ENCODE measurements at places on chromosomes 11 and 22. TPM values are rescaled to one million over a fixed set of nuclear protein-coding genes. Genes with fewer than 3 reads are reported as not detected.

OMP gene
- total RNA-seq: not detected

DNA sequence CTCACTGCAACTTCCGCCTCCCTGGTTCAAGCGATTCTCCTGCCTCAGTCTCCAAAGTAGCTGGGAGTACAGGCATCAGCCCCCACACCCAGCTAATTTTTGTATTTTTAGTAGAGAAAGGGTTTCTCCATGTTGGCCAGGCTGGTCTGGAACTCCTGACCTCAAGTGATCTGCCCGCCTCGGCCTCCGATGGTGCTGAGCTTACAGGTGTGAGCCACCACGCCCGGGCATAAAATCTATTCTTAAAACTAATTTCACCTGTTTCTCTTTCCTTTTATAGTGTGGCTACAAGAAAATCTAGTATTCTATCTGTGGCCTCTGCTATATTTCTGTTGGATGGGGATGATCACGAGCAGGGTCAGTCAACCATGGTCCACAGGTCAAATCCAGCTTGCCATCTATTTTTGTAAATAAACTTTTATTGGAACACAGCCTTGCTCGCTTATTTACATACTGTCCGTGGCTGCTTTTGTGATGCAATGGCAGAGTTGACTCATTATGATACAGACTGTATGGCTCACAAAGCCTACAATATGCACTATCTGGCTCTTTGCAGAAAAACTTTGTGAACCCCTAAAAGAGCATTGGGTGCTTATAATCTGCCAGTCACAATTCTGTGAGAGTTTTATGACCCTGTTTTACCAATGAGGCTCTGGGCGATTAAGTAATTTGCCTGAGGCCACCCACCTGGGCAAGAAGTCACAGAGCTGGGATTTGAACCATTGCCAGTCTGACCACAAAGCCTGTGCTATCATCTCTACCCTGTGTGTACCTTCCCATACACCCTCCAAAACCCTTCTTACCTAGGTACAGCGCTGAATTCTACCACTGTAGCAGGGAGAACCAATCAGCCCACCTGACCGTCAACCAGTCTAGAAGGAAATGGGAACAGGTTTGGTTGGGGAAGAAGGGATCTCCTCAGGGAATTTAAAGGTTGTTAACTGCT lies 28.3 kb downstream of the SLC1A2 start:
- no peak for DNase-seq

GRCh38 chr22:36145881-36146280 lies 14.7 kb downstream of the APOL3 start:
- no peak for DNase-seq

DNA sequence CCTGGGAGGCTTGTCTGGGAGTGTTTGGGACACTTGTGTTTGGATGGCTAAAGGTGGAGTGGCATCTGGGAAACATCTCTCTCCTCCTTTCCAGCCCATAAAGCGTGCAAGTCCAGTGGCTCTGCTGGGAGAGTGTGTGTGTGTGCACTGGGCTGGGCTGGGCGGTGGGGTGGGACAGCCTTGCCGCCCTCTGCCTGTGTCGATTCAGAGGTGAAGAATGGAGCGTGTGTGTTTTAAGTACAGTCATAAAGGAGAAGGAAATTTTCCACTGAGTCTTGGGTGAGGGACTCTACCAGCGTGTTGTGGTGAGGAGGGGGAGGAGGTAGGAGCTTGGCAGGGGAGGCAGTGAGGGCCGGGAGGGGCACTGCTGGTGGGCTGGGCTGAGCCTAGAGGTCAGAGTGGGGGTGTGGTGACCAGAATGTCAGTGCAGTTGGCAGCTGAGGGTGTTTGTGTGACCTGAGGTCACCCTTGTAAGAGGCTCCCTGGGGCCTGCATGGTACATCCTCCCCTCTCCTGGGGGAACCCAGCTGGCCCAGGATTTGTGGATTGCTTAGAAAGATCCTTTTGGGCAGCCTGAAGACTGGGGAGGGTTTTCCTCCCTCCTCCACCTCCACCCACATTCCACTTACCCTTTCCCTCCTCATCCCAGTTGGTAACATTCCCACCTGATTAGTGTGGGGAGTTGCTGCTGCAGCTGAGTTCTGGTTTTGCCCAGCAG lies 1.7 kb downstream of the TIMP3 start:
- DNase-seq: no peak

DNA sequence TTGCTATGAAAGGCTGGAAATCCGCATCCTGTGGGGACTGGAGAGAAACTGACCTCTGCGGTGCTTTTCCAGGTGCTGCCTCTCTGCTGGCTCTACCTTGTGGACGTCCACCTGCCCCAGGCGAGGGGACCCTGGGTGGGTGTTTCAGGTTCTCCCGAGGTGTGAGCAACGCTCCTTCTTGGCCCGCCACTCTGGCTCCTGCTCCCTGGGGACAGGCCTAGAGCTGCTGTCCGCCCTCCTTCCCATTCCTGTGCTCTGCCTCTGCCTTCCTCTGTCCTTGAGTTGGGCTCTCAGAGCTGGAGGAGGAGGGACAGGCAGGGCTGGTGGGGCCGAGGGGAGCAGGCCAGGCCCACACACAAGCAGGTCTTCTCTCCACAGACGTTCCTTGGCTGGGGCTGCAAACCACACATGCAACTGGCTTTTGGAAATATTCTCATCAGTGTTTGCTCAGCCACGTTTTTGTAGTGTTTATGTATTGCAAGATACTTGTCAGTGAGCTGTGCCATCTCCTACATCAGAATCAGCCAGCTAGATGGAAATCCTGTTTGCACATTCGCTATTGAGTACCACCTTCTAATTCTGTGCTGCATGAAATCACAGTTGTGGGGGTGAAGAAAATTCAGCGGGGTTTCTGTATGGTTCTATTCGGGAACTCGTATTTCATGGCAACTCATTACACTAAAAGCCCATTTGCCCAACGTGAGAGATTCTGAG lies 1115.0 kb downstream of the BRD1 start:
- DNase-seq: peak; percentile 49

ADM2 gene
- total RNA-seq: 0.13 TPM

- DNase-seq: no peak
Measured at GRCh38 chr11:115677190-115677589, 173.0 kb upstream of the CADM1 start.

DNA sequence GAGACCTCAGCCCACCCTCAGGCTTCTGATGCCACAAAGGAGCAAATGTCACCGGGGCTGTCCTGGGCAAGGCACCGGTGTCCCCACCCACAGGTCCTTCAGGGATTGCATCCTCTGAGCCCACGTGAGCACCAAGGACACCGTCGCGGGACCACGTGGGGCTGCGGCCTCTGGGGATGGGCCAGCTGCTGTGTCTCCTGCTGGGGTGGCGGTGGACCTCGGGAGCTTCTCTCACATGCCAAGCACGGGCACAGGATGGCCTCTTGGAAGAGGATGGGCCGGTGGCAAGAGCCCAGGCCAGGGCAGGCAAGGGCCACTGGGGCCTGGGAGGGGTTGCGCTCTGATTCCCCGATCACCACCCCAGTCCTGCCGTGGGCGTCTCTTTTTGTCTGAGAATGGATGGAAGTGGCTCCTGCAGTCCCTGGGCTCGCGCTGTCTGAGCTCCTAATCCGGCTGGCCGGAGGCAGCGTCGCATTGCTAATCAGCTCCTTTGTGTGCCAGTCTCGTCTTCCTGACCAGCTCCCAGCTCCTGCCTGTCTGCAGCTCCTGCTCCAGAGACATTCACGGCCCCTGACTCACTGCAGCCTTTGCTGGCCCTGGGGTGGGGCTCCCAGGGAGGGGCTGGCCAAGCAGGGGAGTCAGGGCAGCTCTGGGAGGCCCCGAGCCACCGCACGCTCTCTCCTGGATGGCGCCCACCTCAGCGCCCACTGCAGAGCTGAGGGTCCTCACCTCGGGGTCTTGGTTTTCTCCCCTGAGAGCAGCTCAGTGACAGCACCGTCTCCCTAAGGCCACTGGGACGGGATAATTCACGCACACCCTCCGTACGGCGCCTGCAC lies 146.7 kb downstream of the CTTN start:
- no peak for DNase-seq

SNAP29 gene
- total RNA-seq: 23.6 TPM

- DNase-seq: no peak
Measured at GRCh38 chr11:106311531-106312230, 234.2 kb downstream of the AASDHPPT start.

NOX4 gene
- total RNA-seq: 9.4 TPM
